Ascending aorta (tissue), 2 donors: ENCODE measurements at places on chromosomes 3 and 15.

- no peaks in the 10 kb centered on the region for H3K27me3 ChIP-seq
- no peak overlapping the region for H3K4me3 ChIP-seq
- no peaks in the 10 kb centered on the region for H3K4me1 ChIP-seq
- H3K36me3 ChIP-seq = no peaks in the 10 kb centered on the region
- H3K27ac ChIP-seq = no peak overlapping the region
- no peak for DNase-seq
These were observed 131.7 kb upstream of the FAM3D start for GRCh38 chr3:58798312-58798711.

- DNase-seq = no peak
- H3K4me3 ChIP-seq = no peak overlapping the region
- no peak overlapping the region for H3K27ac ChIP-seq
- no peaks in the 10 kb centered on the region for H3K4me1 ChIP-seq
These were observed 196.0 kb downstream of the DPH6 start for GRCh38 chr15:35349916-35350315.

DNA sequence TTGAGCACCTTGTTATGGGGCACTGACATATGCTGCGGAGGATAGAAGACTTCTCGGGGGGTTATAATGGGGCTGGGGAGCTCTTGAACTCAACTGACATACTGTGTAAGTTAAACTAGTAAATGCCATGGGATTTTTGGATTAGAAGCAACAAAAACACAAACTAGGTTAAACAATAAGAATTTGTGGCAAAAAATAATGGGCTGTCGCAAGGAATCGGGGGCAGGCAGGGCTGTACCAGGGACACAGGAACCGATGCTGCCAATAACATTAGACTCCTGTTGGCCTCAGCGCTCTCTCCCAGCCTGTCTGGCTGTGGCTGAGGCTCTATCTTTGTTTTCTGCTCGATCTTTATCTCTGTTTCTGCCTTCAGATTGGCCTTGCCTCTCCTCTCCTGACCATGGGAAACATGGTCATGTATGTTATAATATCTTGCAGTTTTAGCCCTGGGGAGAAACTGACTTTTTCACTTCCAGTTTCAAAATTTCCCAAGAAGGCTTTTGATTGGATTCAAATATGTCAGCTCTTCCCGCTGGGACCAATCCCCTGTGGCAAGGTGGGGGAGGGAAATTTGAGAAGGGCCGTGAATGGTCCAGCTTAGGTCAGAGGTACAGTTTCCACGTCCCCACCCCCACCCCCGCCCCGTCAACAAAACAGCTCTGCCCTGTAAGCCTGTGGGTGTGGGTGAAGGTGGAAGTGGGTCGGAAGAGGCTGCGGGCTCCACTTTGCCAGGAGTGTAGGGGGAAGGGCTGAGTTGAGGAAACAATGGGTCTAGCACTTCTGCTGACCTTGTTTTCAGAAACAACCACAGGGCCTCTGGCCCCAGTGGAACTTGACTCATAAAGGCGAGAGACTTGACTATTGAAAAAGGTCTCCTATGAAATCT lies 161.1 kb upstream of the TBL1XR1 start:
- peak overlapping the region; percentile 32 for H3K4me3 ChIP-seq
- peak; percentile 59 for DNase-seq
- H3K36me3 ChIP-seq = no peaks in the 10 kb centered on the region

DNA sequence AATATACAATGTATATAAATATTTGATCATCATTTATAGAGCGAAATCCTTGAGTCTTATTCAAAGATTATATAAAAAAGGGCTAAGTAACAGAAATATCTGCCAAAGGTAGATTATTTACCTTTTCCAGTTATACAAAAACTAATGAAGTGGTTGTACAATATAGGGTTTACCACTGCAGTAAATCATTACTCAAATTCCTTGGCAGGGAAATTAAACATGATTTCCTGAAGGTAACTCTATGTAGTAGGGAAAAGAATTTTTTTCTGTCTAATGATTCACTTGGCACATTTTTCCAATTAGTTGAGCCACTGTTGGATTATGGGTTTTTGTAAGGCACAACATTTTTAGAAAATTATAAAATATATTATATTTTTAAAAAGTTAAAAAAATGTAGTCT lies 129.6 kb downstream of the NR2F2 start:
- no peaks in the 10 kb centered on the region for H3K36me3 ChIP-seq
- no peaks in the 10 kb centered on the region for H3K27me3 ChIP-seq
- no peaks in the 10 kb centered on the region for H3K4me1 ChIP-seq
- no peak overlapping the region for H3K4me3 ChIP-seq

DNA sequence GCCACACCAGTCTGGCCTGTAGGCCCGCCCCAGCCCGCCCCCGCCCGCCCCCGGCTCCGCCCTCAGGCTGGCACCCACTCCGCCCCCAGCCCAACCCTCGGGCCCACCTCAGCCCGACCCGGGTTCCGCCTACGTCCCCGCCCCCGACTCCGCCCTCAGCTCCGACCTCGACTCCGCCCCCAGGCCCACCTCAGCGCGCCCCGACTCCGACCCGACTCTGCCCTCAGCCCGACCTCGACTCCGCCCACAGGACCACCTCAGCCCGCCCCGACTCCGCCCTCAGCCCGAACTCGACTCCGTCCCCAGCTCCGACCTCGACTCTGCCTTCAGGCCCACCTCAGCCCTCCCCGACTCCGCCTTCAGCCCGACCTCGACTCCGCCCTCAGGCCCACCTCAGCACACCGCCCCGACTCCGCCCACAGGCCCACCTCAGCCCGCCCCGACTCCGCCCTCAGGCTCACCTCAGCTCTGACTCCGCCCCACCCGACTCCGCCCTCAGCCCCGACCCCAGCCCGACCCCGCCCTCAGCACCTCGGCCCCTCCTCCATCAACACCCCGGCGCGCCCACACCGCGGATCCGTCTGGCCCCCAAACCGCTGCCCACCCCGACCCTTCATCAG lies at the start of gene RAB43:
TSS of gene RAB43 (minus strand) at position 13 of the 620 bp plus-strand sequence. CDS start 315 bp downstream, outside the sequence.
- H3K27me3 ChIP-seq = no peaks in the 10 kb centered on the region
- peak within 1 kb of the TSS; percentile 99 for H3K27ac ChIP-seq
- H3K4me3 ChIP-seq = peak within 1 kb of the TSS; percentile 98
- H3K4me1 ChIP-seq = peaks cover 9% of the 10 kb centered on the region

DNA sequence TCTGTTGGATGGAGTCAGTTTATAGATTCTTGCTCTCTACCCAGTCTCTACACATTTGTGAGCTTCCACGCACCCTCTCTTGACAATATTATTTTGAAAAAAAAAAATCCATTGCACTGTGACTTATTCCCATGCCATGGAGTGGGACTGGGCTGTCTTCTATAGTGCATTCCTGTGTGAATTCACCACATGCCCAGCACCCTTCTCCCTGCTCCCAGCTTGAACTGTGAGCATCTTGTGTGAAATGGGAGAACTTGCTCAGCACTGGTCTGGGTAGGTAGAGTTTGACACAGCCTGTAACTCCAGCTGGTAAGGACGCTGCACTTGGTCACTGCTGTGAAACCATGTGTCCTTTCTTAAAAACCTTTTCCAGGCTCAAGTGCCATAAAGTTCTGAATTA lies 91.9 kb downstream of the ARNT2 start:
- no peak overlapping the region for H3K27ac ChIP-seq
- no peaks in the 10 kb centered on the region for H3K27me3 ChIP-seq
- H3K4me3 ChIP-seq = no peak overlapping the region
- DNase-seq = no peak
